Aortic smooth muscle cell (primary cell): ENCODE measurements at places on chromosomes 1 and 21. TPM values are rescaled to one million over a fixed set of nuclear protein-coding genes. Genes with fewer than 3 reads are reported as not detected.

ATXN7L2 gene
- total RNA-seq = 1.3 and 1.8 TPM in 2 replicates

IVL gene
- not detected in 2 replicates for total RNA-seq

RYR2 gene
- not detected in 2 replicates for total RNA-seq

GJB3 gene
- not detected in 2 replicates for total RNA-seq

MAP1LC3C gene
- total RNA-seq = 0.13 TPM in 1 of 2 replicates, not detected in the other

FAM76A gene
- 17.6 and 25.6 TPM in 2 replicates for total RNA-seq

HPDL gene
- total RNA-seq = 0.19 and 0.40 TPM in 2 replicates

NPHS2 gene
- total RNA-seq = not detected in 2 replicates

HCN3 gene
- total RNA-seq = 0.87 and 1.1 TPM in 2 replicates

DEPDC1 gene
- 11.3 and 20.5 TPM in 2 replicates for total RNA-seq

OLFML2B gene
- 9.0 and 13.5 TPM in 2 replicates for total RNA-seq

DMBX1 gene
- total RNA-seq = not detected in 2 replicates

TCP10L gene
- total RNA-seq = 0.25 and 0.26 TPM in 2 replicates

GBP3 gene
- 9.0 and 76.3 TPM in 2 replicates for total RNA-seq

SGIP1 gene
- total RNA-seq = 31.7 and 61.1 TPM in 2 replicates

NEXN gene
- total RNA-seq = 11.2 and 26.5 TPM in 2 replicates

ZBTB8A gene
- total RNA-seq = 6.2 and 7.3 TPM in 2 replicates

GNG12 gene
- total RNA-seq = 300 and 324 TPM in 2 replicates

GBP1 gene
- total RNA-seq = 11.6 and 12.4 TPM in 2 replicates

THEMIS2 gene
- total RNA-seq = 2.9 and 3.3 TPM in 2 replicates

TENT5C gene
- 1.1 and 2.2 TPM in 2 replicates for total RNA-seq

GCSAML gene
- total RNA-seq = not detected in 2 replicates

S100A14 gene
- 0.25 and 0.26 TPM in 2 replicates for total RNA-seq

IFI44L gene
- total RNA-seq = 11.9 and 17.2 TPM in 2 replicates

LCE1C gene
- total RNA-seq = not detected in 2 replicates

FABP3 gene
- total RNA-seq = 57.1 and 132 TPM in 2 replicates

A3GALT2 gene
- not detected in 2 replicates for total RNA-seq

FCRL1 gene
- not detected in 2 replicates for total RNA-seq

RO60 gene
- 105 and 135 TPM in 2 replicates for total RNA-seq

RNF186 gene
- total RNA-seq = not detected in 2 replicates

OR10J1 gene
- not detected in 2 replicates for total RNA-seq

DCST1 gene
- not detected in 2 replicates for total RNA-seq

ADGRB2 gene
- total RNA-seq = 4.0 and 4.9 TPM in 2 replicates

CD101 gene
- 0.26 and 0.31 TPM in 2 replicates for total RNA-seq

LRRN2 gene
- total RNA-seq = not detected in 2 replicates
